Pancreas (tissue), 10 donors: ENCODE measurements at places on chromosomes 5 and 9. TPM values are rescaled to one million over a fixed set of nuclear protein-coding genes. Genes with fewer than 3 reads are reported as not detected.

GRCh38 chr5:126269511-126269910 lies 153.7 kb upstream of the GRAMD2B start:
- H3K27me3 ChIP-seq, result no peaks in the 10 kb centered on the region
- no peak for DNase-seq
- no peaks in the 10 kb centered on the region for H3K36me3 ChIP-seq
- no peak overlapping the region for H3K27ac ChIP-seq

- no peak overlapping the region for H3K4me3 ChIP-seq
- peaks cover 3% of the 10 kb centered on the region for H3K4me1 ChIP-seq
- H3K27ac ChIP-seq, result no peak overlapping the region
- peaks cover 17% of the 10 kb centered on the region for H3K27me3 ChIP-seq
- no peak for DNase-seq
Measured at GRCh38 chr5:123094237-123094918, 5.3 kb downstream of the PRDM6 start.

TLX3 gene
- not detected for polyA plus RNA-seq

DNA sequence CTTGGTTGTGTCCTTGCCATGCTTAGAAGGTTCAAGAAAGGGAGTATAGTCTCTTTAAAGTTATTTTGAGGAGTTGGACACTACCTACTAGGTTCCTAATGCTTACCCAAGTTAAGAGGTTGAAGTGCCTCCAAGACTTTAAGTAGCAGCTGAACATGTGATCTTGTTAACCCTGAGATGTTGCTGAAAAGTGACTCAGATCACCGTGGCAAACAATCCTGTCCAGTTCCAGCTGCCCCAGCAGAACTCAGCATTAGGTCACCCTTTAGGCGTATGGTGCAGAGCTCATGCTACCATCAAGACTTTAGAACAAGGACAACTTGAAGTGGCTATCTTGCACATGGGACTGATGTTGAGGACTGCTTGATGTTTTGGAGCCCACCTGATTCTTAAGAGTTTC lies 22.5 kb downstream of the ZNF462 start:
- H3K4me1 ChIP-seq, result no peaks in the 10 kb centered on the region
- DNase-seq, result no peak
- no peaks in the 10 kb centered on the region for H3K36me3 ChIP-seq
- no peaks in the 10 kb centered on the region for H3K27me3 ChIP-seq

ORM2 gene
- polyA plus RNA-seq, result 0.12 TPM

DNA sequence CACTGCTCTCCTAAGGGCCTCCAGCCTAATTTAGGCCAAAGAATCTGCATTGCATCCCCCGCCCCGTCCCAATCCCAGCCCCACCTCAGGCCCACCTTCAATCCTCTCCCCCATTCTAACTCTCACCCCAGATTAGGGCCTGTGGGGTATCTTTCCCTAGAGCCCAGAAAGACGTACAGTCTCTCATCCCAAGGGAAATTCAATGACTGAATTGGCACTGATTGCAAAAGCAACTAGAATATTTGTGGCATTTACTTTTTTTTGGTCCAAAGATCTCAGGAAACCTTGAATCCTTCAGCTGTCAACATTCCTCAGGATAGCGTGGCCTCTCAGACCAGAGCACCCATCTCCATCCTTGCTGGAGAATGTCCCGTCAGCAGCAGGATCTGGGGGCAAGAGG lies 30.6 kb downstream of the TRMO start:
- no peak overlapping the region for H3K4me3 ChIP-seq
- no peaks in the 10 kb centered on the region for H3K36me3 ChIP-seq
- H3K27ac ChIP-seq, result no peak overlapping the region
- DNase-seq, result no peak

DNA sequence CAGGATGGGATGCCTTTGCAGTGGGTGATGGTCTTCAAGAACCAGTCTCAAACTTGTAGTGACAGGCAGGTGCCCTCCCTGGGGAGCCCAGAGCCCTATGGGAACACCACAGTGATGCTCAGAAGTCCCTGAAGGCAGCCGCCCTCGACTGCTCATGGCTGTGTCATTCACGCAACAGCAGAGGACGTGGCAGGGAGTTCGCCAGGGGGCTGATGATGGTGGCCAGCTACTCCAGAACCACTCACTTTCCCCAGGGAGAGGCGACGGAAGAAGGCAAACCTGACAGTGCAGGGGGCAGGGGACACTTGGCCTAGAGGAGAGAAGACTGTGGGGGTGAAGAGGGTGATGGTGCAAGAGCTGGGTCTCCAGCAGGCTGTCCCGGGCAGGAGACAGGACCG lies 4.0 kb downstream of the IL13 start:
- no peak for DNase-seq
- no peaks in the 10 kb centered on the region for H3K4me1 ChIP-seq
- H3K27ac ChIP-seq, result no peak overlapping the region
- no peak overlapping the region for H3K4me3 ChIP-seq
- H3K36me3 ChIP-seq, result no peaks in the 10 kb centered on the region

DNA sequence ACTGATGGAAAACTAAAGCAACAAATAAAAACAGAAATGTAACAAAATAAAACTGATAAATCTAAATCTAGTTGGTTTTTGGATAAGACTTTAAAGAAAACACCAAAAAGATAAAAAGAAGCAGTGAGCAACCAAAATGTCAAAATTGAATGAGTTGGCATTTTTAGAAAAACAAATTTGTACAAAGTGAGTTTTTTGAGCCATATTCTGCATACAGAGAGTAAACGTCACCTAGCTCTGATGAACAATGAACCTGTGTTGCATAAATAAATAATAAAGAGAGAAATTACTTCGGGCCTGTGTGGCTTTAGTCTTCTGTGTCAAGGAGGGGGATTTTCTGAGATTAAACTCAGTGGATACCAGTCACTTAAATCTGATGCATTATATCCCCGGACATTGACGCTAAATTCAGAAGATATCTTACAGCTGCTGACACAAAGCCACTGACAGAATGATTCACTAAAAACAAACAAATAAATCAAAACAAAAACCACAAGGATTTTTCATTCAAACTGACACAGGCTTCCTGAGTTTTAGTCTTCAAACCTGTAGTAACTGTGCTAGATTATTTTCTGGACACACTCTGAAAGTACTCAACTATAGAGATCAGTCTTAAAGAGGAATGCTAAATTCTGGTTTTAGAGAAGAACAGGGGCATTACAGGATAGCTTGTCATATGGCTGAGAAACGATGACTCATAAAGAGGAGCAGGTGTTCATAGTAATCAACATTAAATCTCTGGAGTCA lies 403.5 kb upstream of the ST8SIA4 start:
- H3K4me1 ChIP-seq, result no peaks in the 10 kb centered on the region
- H3K4me3 ChIP-seq, result no peak overlapping the region
- H3K27me3 ChIP-seq, result no peaks in the 10 kb centered on the region
- no peak for DNase-seq

EIF4EBP3 gene
- polyA plus RNA-seq, result 52.7 TPM

ALDOB gene
- 301 TPM for polyA plus RNA-seq

- no peaks in the 10 kb centered on the region for H3K36me3 ChIP-seq
- no peak overlapping the region for H3K27ac ChIP-seq
- DNase-seq, result no peak
- no peak overlapping the region for H3K4me3 ChIP-seq
Measured at GRCh38 chr9:22595805-22596204, 149.2 kb downstream of the DMRTA1 start.

- H3K27ac ChIP-seq, result no peak overlapping the region
- H3K4me1 ChIP-seq, result no peaks in the 10 kb centered on the region
- no peaks in the 10 kb centered on the region for H3K36me3 ChIP-seq
Measured at GRCh38 chr5:107338335-107338734, 332.4 kb downstream of the EFNA5 start.

GRCh38 chr5:68215898-68216244 lies 315 bp downstream of the PIK3R1 start:
- H3K27me3 ChIP-seq, result no peaks in the 10 kb centered on the region
- peak overlapping the region; percentile 86 for H3K4me3 ChIP-seq
- peak overlapping the region; percentile 98 for H3K27ac ChIP-seq
- no peaks in the 10 kb centered on the region for H3K36me3 ChIP-seq
- DNase-seq, result no peak

DNA sequence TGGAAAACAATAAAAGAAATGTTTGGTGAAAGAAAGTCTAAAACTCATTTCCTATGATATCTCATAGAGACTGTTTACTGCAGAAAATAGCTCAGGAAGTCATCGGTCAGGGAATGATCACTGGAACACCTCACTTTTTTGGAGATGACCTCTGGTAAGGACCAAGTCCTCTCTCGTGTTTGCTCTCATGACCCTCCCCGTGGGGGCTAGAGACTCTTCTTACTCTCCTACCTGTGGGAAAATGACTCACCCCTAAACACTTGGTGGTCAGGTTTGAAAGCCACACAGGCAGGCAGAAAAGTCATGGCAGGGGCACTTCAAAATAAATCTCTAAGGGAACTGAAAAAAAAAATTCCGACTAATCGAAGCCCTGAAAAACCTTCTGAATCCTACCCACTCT lies 48.2 kb downstream of the FAM240B start:
- no peaks in the 10 kb centered on the region for H3K36me3 ChIP-seq
- no peaks in the 10 kb centered on the region for H3K4me1 ChIP-seq
- H3K27ac ChIP-seq, result no peak overlapping the region
- DNase-seq, result no peak
- no peaks in the 10 kb centered on the region for H3K27me3 ChIP-seq
- H3K4me3 ChIP-seq, result peak overlapping the region; percentile 26
